ENCODE measurements at places on chromosomes 2 and 18. TPM values are rescaled to one million over a fixed set of nuclear protein-coding genes. Genes with fewer than 3 reads are reported as not detected.

- H3K4me3 ChIP-seq, result peak overlapping the region; percentile 34
- H3K36me3 ChIP-seq, result peaks cover 10% of the 10 kb centered on the region
- H3K4me1 ChIP-seq, result peaks cover 39% of the 10 kb centered on the region
- DNase-seq, result no peak
- H3K27me3 ChIP-seq, result no peaks in the 10 kb centered on the region
- H3K27ac ChIP-seq, result peak overlapping the region; percentile 81
Measured at GRCh38 chr18:79507546-79508480, 112.1 kb downstream of the NFATC1 start.

- peaks cover 2% of the 10 kb centered on the region for H3K27me3 ChIP-seq
- no peaks in the 10 kb centered on the region for H3K36me3 ChIP-seq
- no peak overlapping the region for H3K4me3 ChIP-seq
- no peaks in the 10 kb centered on the region for H3K4me1 ChIP-seq
Measured at GRCh38 chr2:227701556-227701955, 16.3 kb downstream of the SLC19A3 start.

GRCh38 chr18:49786019-49786720, 27.2 kb downstream of the ACAA2 start:
- peaks cover 49% of the 10 kb centered on the region for H3K4me1 ChIP-seq
- H3K27me3 ChIP-seq, result no peaks in the 10 kb centered on the region
- no peak overlapping the region for H3K4me3 ChIP-seq
- H3K27ac ChIP-seq, result peak overlapping the region; percentile 68
- DNase-seq, result no peak
- peaks cover 73% of the 10 kb centered on the region for H3K36me3 ChIP-seq

- no peak overlapping the region for H3K4me3 ChIP-seq
- peaks cover 4% of the 10 kb centered on the region for H3K27me3 ChIP-seq
- no peaks in the 10 kb centered on the region for H3K4me1 ChIP-seq
- H3K27ac ChIP-seq, result no peak overlapping the region
- DNase-seq, result no peak
Measured at GRCh38 chr2:164826293-164827243, 15.1 kb downstream of the COBLL1 start.

- peaks cover 3% of the 10 kb centered on the region for H3K4me1 ChIP-seq
- no peaks in the 10 kb centered on the region for H3K27me3 ChIP-seq
- no peak for DNase-seq
- peaks cover 14% of the 10 kb centered on the region for H3K36me3 ChIP-seq
Measured at GRCh38 chr2:202950592-202950991, 38.5 kb downstream of the CARF start.

- H3K36me3 ChIP-seq, result no peaks in the 10 kb centered on the region
- DNase-seq, result no peak
- no peaks in the 10 kb centered on the region for H3K4me1 ChIP-seq
- no peak overlapping the region for H3K27ac ChIP-seq
- no peak overlapping the region for H3K4me3 ChIP-seq
Measured at GRCh38 chr18:43751203-43751602, 473.9 kb upstream of the SYT4 start.

DNA sequence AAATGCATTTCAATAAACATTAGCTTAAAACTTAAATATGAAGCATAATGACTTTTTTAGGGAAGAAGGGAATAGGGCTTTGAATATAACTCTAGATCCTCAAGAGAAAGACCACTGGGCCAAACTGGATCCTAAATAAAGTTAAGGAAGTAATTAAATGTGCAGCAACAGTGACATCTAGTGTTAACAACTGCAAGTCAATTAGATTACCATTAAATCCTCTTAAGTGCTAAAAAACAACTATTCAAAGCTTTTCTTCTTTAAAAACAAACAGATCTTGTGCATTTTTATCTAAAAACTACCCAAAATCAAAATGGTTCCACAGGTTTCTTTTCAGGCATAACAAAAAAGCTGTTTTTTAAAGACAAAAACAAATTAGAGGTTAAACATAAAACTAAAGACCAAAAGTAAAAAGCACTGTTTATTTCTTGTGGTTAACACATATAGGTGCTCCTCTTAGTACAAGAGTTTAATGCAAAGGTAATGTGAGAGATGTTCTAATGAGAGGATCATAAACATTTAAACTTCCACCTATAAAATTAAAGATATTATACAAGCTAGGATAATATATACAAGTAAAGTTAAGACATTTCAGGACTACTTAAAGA, 111.4 kb downstream of the THADA start:
- DNase-seq, result peak; percentile 27
- H3K36me3 ChIP-seq, result peaks cover 13% of the 10 kb centered on the region
- no peaks in the 10 kb centered on the region for H3K27me3 ChIP-seq
- H3K4me1 ChIP-seq, result peaks cover 12% of the 10 kb centered on the region
- H3K27ac ChIP-seq, result no peak overlapping the region

- no peak overlapping the region for H3K27ac ChIP-seq
- peaks cover 7% of the 10 kb centered on the region for H3K27me3 ChIP-seq
- H3K36me3 ChIP-seq, result no peaks in the 10 kb centered on the region
- H3K4me3 ChIP-seq, result no peak overlapping the region
Measured at GRCh38 chr18:58512648-58513588, 116.0 kb downstream of the ALPK2 start.

DNA sequence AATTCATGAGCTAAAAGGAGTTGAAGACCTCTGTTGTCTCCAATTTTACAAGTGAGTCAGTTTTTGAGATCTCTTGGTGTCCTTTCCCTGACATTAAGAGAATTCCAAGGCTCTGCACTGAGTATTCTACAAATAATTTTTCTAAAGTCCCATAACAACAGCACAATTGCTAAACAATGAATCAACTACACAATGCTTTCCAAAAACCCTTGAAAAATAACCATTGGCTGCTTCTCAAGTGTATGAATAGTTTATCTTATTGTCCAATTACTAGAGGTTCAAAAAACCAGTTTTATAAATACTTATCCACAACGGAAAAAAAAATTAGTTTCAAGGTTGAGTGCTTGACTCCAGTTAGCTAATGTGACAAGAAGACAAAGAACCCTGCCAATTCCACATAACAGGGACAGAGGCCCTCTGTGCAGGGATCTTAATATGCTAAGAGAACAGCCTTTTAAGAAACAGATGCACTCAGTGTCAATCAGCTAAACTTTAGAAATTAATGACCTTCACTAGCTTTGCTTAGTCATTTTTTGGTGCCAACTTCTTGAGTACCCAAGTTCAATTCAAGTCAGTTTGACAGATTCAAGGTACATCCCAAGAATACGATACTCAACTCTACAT, 266.6 kb upstream of the CYP26B1 start:
- no peak for DNase-seq
- H3K4me3 ChIP-seq, result no peak overlapping the region
- no peaks in the 10 kb centered on the region for H3K4me1 ChIP-seq

DNA sequence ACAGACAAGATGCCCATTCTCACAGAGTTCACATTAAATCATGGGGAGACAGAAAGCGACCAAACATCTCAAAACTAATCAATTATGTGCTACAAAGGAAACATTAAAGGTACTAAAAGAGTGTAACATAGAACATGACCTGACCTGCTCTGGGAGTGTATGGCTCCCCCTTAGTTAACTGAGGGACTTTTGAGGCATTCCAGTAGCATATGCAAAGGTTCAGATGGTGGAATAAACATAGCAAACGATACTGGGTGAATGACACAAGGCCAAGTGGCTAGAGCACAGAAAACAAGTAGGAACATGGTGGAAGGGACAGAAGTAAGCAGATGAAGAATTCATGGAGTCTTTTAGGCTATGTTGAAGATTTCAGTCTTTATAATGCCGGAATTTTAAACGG, 11.9 kb downstream of the PPP3R1 start:
- H3K36me3 ChIP-seq, result peaks cover 17% of the 10 kb centered on the region
- no peak overlapping the region for H3K27ac ChIP-seq
- no peak for DNase-seq
- peaks cover 56% of the 10 kb centered on the region for H3K4me1 ChIP-seq

DNA sequence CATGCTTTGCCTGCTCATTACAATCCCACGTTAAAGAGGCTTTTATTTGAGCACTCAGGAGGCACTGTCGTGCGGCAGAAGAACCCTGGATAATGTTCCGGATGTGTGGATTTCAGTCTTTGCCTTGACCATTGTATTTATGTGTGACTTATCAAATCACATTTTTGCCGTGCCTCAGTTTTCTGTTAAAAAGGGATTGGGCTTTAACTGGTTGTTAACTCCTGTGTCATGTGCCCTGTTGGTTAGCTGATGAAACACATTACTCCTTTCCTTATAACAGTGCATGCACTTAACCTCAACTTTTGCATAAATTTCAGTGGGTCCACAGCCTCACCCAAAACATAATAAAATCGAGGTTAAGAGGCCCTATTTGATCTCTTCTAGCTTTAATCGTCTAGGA, 52.7 kb downstream of the NAB1 start:
- no peaks in the 10 kb centered on the region for H3K4me1 ChIP-seq
- no peaks in the 10 kb centered on the region for H3K36me3 ChIP-seq
- H3K27me3 ChIP-seq, result no peaks in the 10 kb centered on the region
- H3K27ac ChIP-seq, result no peak overlapping the region
- no peak overlapping the region for H3K4me3 ChIP-seq

DNA sequence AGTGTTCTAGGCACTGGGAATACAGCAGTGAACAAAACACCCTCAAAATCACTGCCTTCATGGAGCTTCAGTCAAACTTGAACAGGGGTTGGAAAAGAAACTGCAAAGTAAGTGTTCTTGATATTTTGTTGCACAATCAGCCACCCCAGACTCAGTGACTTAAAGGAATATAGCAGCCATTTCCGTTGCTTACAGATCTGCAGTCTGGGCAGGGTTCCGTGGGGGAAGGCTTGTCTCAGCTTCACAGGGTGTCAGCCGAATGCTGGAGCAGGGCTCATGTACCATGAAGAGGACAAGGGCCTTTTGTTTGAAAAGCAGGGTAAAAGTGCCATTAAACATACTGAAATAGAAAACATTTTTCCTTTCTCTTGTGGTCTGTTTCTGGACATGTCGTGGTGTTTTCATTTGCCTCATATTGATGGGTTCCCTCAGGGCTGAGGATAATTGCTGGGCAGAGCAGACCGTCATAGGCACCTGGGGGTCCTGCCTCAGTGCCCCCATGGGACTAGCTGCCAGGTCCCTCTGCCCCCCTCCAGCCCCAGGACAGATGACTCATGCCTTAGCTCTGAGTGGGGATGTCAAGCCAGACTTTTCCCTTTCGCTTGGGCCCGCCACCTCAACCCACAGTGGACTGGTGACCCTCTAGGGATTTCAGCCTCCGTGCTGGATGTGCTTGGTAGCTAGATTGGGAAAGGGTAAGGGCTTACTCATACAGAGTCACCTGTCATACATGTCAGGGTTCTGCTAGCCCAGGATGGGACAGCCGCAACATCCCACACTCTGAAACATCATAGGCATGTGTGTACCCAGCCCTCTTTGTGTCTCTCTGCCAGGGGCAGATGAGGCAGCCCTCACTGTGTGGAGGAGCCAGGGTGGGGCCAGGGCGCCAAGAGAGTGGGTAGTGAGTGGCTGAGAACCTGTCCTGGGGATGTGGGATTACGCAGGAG, 96.5 kb downstream of the PTPRM start:
- H3K4me1 ChIP-seq, result no peaks in the 10 kb centered on the region
- no peaks in the 10 kb centered on the region for H3K36me3 ChIP-seq
- H3K4me3 ChIP-seq, result no peak overlapping the region
- no peak overlapping the region for H3K27ac ChIP-seq
- no peaks in the 10 kb centered on the region for H3K27me3 ChIP-seq

- no peaks in the 10 kb centered on the region for H3K27me3 ChIP-seq
- no peaks in the 10 kb centered on the region for H3K36me3 ChIP-seq
- no peak overlapping the region for H3K27ac ChIP-seq
- DNase-seq, result no peak
- no peak overlapping the region for H3K4me3 ChIP-seq
Measured at GRCh38 chr2:240362216-240362755, 73.2 kb upstream of the GPC1 start.

DNA sequence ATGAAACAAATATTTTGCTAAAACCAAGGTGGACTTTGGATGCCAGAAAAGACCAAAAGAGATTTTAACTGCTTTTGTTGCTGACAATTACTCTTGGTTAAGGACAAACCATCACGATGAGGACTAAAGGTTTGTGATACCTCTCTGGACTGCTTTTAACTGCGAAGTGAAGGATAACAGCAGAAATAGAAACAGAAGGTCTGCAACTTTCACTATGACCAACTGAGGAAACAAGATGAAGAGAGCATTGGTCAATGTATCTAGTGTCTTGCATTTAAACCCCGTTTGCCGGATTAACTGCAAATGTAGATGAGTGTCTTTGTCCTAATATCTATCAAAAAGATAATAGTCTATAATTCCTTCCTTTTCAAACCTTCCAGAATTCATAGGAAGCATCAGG, 541.7 kb downstream of the ERBB4 start:
- H3K36me3 ChIP-seq, result no peaks in the 10 kb centered on the region
- no peak overlapping the region for H3K27ac ChIP-seq
- DNase-seq, result no peak

REG3A gene
- total RNA-seq, result not detected

LHCGR gene
- total RNA-seq, result not detected

ATOH8 gene
- 0.12 TPM for total RNA-seq

SCN7A gene
- not detected for total RNA-seq

FLACC1 gene
- total RNA-seq, result 2.5 TPM

PROC gene
- total RNA-seq, result not detected

PKP4 gene
- 43.1 TPM for total RNA-seq

PLCD4 gene
- total RNA-seq, result 0.30 TPM

SERPINB4 gene
- not detected for total RNA-seq

DOCK10 gene
- 269 TPM for total RNA-seq

UGT1A10 gene
- total RNA-seq, result not detected

TWIST2 gene
- not detected for total RNA-seq
